SIG-M5 (cell line): ENCODE measurements at places on chromosomes 16 and 17.

GRCh38 chr17:58277107-58277801 lies 3.5 kb downstream of the MPO start:
- DNase-seq: no peak

- DNase-seq: no peak
Observed at GRCh38 chr16:81522108-81522701, 77.6 kb downstream of the CMIP start.

- DNase-seq: no peak
Observed at GRCh38 chr17:38943607-38944006, 18.2 kb downstream of the LASP1NB start.

DNA sequence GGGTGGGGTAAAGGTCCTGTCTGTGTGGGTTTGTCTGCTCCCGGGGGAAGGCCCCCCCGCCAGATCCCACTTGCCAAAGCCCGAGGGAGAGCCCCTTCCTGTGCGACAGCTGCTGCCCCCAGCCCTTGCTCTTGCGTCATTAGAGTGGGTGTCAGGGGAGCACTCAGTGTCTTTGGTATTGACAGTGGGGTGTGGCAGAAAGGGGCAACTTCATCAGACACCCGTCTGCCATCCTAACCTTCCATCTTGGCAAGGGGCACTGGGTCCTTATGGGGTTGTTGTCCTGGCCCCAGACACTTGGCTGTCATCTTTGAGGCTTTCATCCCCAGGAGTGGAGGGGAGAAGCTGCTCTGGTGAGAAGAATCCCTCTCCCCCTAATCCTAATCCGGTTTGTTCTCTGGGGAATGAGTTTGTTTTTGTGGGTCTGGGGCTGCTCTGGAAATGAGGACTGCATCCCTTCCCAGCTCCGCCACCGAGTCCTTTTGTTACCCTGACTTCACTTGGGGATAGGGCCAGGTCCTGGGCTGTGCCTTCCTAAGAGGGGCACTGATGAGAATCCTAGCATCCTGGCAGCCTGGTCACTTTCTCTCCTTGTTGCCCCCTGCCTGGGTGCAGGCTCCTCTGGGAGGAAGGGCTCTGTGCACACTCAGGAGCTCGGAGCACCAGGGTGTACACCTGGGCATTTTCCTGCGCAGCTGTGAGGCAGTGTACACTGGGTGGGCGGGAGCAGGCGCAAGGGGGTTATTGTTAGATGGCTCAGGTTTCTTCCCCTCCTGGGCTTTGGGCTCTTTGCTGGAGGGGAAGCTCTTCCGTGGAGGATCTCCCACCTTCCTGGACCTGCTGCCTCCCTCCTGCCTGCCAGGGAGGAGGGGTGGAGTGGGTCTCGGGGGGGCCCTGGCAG lies 21.1 kb downstream of the GJD3 start:
- DNase-seq: no peak

- no peak for DNase-seq
Observed at GRCh38 chr16:4270595-4270994, 2.2 kb downstream of the TFAP4 start.

GRCh38 chr17:48754500-48755261 lies 26.1 kb upstream of the HOXB13 start:
- DNase-seq: no peak

DNA sequence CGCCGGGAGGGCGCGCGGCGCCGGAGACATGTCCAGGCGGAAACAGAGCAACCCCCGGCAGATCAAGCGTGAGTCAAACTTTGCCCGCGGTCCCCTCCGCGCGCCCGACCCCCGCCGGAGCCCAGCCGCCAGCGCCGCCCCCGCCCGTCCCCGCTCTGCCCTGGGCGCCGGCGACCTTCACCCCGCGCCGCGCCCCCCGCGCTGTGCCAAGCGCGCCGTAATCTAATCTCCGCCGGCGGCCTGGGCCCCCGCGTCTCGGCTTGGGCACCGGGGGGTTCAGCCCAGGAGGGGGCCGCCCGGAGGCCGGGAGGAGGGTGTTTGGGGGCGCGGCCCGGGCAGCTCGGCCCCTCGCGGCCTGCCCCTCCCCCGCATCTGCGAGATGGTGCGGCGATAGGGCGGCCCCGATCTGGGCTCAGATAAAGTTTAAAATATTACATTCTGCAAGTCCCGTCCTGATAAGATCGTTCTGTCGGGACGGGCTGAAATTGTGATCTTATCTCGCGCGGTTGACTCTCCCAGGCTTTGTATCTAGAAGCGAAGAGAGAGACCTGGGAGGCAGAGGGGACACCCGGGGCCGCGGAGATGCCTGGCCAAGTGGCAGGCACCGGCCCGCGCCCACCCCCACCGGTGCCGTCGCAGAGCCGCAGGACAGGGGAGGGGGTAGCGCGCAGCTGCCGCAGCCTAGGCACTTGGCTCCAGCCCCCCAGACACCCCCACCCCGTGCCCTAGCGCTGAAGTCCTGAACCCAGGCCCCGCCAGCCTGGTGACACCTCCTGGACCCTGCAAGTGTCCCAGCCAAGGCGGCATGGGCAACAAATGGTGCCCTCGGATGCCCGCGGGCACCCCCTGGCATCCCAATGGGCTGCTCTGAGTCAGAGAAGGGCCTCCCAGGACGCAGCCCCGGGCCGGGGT lies 787 bp downstream of the ZFPM1 start:
- DNase-seq: no peak

GRCh38 chr17:61201211-61201610 lies 198.4 kb upstream of the TBX2 start:
- DNase-seq: no peak

DNA sequence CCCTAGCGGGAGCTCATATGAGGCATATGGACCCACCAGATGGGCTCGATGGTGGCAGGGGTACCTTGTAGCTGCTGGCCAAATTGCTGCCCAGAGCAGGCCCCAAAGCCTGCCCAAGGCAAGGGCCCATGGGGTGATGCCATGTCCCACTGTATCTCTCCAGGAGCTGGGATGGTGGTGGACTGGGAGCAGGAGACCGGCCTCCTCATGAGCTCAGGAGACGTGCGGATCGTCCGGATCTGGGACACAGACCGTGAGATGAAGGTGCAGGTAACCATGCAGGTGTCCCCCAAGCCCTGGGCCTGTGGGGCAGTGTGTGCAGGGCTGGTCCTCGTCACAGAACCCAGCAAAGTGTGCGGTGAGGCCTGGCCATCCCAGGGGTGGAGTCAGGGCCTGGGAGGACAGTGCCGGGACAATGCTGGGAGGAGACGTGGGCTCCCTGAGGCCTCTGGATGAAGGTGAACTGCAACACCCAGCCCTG lies 34.1 kb upstream of the CHMP6 start:
- no peak for DNase-seq

DNA sequence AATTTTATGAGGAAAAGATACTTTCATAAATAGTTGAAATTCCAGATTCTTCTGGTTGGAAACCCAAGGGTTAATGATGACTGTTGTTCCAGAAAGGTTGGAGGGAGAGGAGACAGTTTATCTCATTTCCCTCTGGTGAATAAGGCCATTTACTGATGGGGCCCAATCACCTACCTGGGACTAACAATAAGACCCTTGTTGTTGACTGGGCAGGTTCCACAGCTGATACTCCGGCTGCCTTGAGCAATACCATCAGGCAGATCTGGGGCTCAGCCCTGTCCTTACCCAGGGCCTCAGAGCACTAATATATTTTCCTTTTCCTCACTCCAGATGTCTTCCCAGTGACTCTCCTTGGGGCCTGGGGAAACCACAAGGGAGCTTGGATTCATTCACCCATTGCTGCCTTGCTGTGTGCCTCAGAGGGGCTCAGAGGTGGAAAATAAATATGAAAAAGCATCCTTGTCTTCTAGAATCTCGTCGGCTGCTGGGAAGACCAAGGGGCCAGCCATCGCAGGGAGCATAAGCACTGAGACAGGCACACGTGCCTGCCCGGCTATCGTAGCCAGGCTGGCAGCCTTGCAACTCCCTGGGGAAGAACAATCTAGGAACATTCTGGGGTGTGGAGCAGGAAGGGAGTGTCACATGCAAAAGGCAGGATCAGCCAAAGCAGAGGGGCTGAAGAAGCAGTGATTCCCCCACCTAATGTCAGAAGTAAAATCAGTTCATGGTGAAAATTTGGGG lies 54.4 kb downstream of the MPRIP start:
- no peak for DNase-seq

DNA sequence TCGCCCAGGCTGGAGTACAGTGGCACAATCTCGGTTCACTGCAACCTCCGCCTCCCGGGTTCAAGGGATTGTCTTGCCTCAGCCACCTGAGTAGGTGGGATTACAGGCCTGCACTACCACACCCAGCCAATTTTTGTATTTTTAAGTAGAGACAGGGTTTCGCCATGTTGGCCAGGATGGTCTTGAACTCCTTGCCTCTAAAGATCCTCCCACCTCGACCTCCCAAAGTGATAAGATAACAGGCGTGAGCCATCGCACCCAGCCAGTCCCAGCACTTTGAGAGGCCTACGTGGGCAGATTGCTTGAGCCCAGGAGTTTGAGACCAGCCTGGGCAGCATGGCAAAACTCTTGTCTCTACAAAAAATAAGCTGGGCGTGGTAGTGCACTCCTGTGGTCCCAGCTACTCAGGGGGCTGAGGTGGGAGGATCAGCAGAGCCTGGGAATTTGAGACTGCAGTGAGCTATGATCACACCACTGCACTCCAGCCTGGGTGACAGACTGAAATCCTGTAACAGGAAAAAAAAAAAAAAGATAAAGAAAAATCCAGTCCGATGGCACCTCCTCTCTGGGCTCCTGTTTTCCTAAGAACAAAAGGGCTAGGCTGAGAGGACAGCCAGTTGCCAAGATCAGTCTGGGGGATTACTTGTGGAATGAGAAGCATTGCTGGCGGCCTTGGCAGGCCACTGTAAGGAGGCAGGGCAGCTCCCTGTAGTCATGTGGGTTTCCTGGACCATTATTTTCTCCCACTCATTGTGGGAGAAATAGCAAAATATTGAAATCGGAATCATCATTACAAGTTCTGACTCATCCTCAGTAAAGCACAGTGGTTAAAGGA lies 3.0 kb upstream of the PIPOX start:
- DNase-seq: no peak

DNA sequence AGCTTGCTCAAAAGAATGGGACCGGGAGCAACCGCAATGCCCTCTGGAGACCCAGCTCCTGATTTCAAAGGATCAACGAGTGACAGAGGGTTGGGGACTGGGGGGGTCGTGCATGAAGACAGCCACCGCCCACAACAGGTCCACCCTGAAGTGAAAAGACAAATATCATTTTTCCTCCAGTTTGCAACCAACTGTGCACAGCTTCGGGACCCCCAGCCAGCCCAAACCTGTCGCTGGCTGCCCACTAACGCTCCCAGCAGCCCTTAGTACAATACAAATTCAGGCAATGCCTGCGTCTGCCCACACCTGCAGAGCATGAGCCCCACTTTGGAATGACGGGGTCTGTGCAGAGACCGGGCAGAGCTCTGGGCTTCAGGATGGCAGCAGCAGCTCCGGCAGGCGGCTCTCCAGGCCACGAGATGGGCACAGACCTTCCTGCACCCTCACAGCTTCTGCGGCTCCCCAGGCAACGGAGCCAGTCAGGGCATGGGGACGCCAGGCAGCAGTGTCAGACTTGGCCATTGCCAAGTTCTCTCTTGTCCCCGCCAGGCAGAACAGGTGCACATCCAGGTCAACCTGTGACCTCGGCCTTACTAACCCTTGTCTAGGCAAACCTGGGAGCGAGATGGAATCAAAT lies 60.1 kb downstream of the TBC1D16 start:
- DNase-seq: no peak

DNA sequence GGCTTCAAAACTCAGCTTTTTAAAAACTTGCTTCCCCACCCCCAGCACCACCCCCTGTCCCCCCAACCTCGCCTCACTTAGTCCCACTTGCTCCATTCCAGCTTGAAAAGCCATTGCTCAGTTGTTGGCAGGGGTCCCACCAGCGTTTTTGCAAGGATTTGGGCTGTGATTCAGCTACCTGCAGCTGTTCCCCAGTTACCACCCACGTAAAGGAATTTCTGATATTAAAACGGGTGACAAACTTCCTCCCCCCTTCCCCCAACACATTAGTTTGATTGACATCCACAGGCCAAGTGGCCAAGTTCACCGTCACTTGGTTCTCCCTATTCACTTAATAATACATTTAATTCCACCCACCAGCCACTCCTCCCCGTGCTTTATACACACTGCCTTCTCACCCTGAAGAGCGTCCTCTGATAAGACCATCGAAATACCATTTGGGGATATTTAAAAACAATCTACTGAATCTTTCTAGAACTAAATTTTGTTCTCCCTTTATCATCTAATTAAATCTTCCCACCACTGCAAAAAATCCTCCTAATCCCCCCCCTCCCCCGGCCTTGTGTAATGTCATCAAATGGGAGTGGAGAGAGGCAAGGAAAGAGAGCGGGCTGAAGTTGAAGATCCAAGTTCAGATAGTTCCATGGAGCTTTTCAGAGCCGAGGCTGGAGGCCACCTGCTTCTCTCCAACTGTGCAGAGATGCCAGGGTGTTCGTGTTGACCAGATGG lies 55.1 kb downstream of the SOX9 start:
- DNase-seq: no peak

DNA sequence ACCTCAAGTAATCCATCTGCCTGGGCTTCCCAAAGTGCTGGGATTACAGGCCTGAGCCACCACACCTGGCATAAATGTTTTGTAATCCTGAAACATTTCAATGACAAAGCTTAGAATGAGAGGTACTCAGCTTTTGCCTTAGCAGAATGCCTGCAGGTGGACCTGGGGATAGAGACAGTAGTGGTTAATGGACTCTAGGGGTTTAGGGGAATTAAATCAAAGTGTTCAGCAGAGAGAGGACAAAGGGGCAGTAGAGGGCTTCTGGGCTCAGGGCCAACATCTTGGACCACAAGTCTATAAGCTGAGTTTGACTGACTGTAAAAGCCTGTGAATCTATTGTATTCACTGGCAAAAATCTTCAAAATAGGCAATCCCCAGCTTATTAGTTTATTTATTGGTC lies 36.0 kb upstream of the MED13 start:
- no peak for DNase-seq

DNA sequence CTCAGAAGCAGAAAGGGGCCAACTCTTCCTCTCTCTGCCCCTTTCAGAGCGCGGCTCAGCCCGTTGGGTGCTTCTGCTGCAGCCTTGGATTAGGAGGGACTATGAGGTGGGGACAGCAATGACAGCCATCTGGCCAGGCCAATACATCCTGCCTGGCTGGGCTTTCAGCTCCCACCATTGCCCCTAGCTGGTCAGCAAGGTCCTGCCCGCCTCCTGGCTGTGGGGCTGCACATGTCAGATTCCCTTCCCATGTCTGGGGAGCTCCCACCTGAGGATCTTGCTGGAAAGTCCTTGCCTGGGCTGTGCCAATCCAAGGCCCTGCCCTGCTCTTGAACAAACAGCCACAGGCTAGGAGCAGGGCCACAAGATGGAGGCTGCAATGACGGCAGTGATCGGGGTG lies 8.3 kb downstream of the TRIM65 start:
- DNase-seq: no peak

- DNase-seq: no peak
Observed at GRCh38 chr17:29677824-29678223, 55.1 kb upstream of the CORO6 start.

DNA sequence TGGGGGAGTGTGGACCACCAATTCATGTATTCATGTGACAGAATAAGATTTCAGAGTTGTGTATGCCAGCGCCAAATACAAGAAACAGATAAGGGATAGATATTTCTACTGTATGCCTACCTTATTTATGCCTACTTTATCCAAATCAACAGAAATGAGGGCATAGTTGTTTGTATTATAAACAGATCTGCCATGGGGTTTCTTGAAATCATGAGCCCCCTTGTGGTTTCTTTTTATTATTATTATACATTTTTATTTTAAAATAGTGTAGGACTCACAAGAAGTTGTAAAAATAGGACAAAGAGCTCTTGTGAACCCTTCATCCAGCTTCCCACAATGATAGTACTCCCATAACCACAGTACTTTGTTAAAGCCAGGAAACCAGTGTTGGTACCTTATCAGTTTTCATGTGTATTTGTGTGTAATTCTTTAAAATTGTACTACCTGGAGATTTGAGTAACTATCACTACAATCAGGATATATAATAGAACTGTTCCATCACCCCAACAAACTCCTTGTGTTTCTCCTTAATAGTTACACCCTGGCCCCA lies 229.4 kb downstream of the CCDC182 start:
- no peak for DNase-seq
